ENCODE measurements at places on chromosomes 6 and 20. TPM values are rescaled to one million over a fixed set of nuclear protein-coding genes. Genes with fewer than 3 reads are reported as not detected.

Gene PRSS35
- not detected for total RNA-seq

Gene PRR18
- total RNA-seq, result not detected

Gene PROKR2
- not detected for total RNA-seq

Gene COL11A2
- total RNA-seq, result 0.56 TPM

Gene RSPO3
- not detected for total RNA-seq

Gene BCAS4
- total RNA-seq, result 7.2 TPM

Gene ANKRD66
- total RNA-seq, result not detected

Gene POPDC3
- not detected for total RNA-seq

Gene OR2J2
- not detected for total RNA-seq

Gene GABRR2
- 1.0 TPM for total RNA-seq

Gene TRDN
- not detected for total RNA-seq

Gene OPRL1
- total RNA-seq, result 0.28 TPM

Gene PLCB1
- total RNA-seq, result 1.9 TPM

Gene TFAP2B
- not detected for total RNA-seq

Gene THEMIS
- 14.3 TPM for total RNA-seq

Gene DDX39B
- 720 TPM for total RNA-seq

Gene GSTA1
- total RNA-seq, result not detected

DNA sequence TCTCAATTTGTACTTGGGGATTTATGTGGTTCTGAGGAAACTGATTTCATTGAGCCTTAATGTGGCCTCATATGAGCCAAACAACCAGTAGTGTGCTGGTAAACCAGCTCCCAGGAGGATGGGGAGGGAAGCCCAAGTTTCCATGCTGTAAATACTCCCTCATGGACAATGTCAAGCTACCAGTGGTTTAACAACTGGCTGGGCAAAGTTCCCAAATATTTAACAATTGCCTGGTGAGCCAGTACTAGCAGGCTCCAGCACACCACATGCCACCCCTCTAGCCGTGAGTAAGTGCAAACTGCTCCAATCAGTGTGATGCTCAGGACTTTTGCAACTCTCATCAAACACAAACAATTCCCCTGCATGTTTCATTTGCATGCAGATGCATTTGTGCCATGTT is 19.2 kb upstream of the CDKN1A start:
- no peak overlapping the region for H3K27ac ChIP-seq
- H3K4me3 ChIP-seq, result no peak overlapping the region
- H3K4me1 ChIP-seq, result peaks cover 20% of the 10 kb centered on the region
- H3K36me3 ChIP-seq, result no peaks in the 10 kb centered on the region

GRCh38 chr6:22372922-22373321 is 76.1 kb upstream of the PRL start:
- H3K27me3 ChIP-seq, result no peaks in the 10 kb centered on the region
- no peaks in the 10 kb centered on the region for H3K4me1 ChIP-seq
- no peak overlapping the region for H3K27ac ChIP-seq
- no peak overlapping the region for H3K4me3 ChIP-seq

DNA sequence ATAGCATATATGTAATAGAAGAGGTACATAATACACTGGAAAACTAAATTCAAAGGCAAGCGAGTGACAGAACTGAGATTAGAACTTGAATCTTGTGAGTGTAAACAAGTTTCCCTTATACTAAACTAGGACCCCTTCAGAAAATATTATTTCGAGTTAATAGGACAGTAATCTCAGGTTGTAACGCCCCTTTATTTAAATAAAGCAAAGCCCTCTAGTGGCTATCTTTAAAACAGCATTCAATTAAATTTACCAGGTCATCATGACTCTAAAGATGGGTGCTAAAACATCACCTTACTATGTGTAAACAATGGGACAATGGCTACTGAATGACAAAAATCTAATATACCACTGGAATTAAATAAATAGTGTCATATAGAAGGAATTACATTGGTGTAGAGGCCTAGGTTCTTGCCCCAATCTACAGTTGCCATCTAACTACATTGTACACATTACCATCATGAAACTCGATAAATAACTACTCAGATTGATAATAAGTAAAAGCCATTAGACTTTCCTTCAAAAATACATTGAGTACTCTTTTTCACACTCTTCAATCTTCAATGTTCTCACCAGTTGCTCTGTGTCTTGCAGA is 255.4 kb upstream of the IRAK1BP1 start:
- no peaks in the 10 kb centered on the region for H3K36me3 ChIP-seq
- no peak overlapping the region for H3K27ac ChIP-seq
- no peak overlapping the region for H3K4me3 ChIP-seq
- no peaks in the 10 kb centered on the region for H3K27me3 ChIP-seq

- H3K4me3 ChIP-seq, result no peak overlapping the region
- H3K4me1 ChIP-seq, result peaks cover 35% of the 10 kb centered on the region
- DNase-seq, result no peak
- no peak overlapping the region for H3K27ac ChIP-seq
These were observed 8.5 kb downstream of the HM13 start for GRCh38 chr20:31522731-31523130.

- no peak overlapping the region for H3K4me3 ChIP-seq
- H3K4me1 ChIP-seq, result no peaks in the 10 kb centered on the region
These were observed 3.0 kb upstream of the SEMG2 start for GRCh38 chr20:45218124-45218523.

- no peak for DNase-seq
- no peaks in the 10 kb centered on the region for H3K27me3 ChIP-seq
- no peaks in the 10 kb centered on the region for H3K36me3 ChIP-seq
These were observed 151.1 kb downstream of the KHDC1L start for GRCh38 chr6:73074175-73074574.

DNA sequence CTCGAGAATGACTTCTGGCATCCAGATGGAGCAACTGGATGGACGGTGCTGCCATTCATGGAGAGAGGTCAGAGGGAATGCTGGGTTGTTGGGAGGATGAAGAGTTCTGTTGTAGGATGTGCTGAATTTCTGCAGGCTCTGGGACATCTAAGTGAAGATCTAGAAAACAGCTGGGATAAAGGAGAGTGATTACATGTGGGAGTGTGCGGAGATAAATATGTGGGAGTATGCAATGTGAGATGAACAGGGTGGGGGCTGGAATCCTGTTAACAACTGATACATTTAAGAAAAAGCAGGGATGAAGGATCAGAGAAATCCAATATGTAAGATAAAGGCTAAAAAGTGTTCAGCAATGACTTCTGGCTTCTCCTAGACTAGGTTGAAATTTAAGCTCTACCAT is 43.1 kb downstream of the FAXC start:
- DNase-seq, result no peak
- no peaks in the 10 kb centered on the region for H3K36me3 ChIP-seq
- H3K27ac ChIP-seq, result no peak overlapping the region
- H3K27me3 ChIP-seq, result peaks cover 2% of the 10 kb centered on the region
- H3K4me3 ChIP-seq, result no peak overlapping the region
- no peaks in the 10 kb centered on the region for H3K4me1 ChIP-seq

DNA sequence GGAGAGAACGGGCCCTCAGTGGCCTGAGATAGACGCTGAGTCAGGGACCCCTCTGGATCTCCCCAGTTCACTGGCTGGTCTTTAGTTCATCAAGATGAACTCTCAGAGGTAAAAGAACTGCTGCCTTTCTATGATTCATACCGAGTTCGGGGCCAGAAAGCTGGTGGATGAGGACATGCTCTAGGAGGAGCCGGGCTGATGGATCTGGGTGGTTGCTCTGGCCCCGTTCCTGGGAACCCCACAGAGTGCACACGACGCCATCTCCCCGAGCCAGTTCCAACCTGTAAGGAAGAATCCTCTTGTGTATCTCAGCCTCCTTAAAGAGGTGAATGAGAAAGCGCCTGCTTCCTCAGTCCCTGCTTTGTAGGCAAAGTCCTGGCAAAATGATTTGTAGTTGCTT is 142.6 kb upstream of the PDE10A start:
- H3K4me3 ChIP-seq, result no peak overlapping the region
- H3K4me1 ChIP-seq, result no peaks in the 10 kb centered on the region
- H3K27me3 ChIP-seq, result peaks cover 19% of the 10 kb centered on the region
- H3K36me3 ChIP-seq, result no peaks in the 10 kb centered on the region
- DNase-seq, result no peak

- H3K27ac ChIP-seq, result no peak overlapping the region
- H3K36me3 ChIP-seq, result no peaks in the 10 kb centered on the region
- no peak overlapping the region for H3K4me3 ChIP-seq
- no peak for DNase-seq
- H3K27me3 ChIP-seq, result no peaks in the 10 kb centered on the region
These were observed 256.7 kb upstream of the CNR1 start for GRCh38 chr6:88422831-88423230.

GRCh38 chr6:170375661-170376060 is 69.1 kb downstream of the FAM120B start:
- no peaks in the 10 kb centered on the region for H3K27me3 ChIP-seq
- H3K4me1 ChIP-seq, result peaks cover 9% of the 10 kb centered on the region
- peaks cover 9% of the 10 kb centered on the region for H3K36me3 ChIP-seq
- no peak for DNase-seq
- no peak overlapping the region for H3K4me3 ChIP-seq

DNA sequence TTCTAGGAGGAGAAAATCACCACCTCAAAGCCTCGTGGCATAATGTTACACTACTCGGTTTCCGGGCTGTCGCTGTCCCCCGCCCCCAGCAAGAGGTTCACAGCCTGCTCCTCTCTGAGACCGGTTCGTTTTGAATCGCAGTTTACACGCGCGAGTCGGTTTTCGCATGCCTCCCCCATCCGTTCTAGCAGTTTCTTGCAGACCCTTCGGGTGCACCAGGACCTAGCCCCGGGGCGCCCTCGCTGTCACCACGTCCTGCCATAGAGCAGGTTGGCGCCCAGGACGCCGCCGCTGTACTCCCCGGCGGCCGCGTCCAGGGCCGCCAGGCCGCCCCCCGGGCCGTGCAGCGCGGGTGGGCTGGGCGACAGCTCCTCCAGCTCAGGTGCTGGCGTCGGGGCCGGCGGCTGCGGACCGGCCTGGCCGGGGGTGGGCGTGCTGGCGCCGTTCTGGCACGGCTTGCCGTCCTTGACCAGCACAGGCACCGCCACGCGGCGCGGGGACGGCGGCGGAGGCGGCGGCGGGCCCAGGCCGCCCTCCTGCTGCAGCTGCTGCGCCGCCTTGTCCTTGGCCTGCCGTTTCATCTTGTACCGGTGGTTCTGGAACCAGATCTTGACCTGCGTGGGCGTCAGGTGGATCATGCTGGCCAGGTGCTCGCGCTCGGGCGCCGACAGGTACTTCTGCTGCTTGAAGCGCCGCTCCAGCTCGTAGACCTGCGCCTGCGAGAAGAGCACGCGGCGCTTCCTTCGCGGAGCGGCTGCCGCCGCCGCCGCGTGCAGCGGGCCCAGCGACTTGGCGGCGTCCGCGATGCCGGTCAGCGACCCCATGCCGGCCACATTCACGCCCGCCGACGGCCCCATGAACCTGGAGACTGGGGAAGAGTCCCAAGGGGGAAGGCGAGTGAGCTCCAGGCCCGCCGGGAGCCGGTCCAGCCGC is 1.4 kb downstream of the NKX2-4 start:
- peak; percentile 84 for DNase-seq
- H3K4me3 ChIP-seq, result peak overlapping the region; percentile 71

GRCh38 chr6:53359843-53360092 is 11.0 kb upstream of the ELOVL5 start:
- peaks cover 39% of the 10 kb centered on the region for H3K4me1 ChIP-seq
- no peaks in the 10 kb centered on the region for H3K36me3 ChIP-seq
- peaks cover under 1% of the 10 kb centered on the region for H3K27me3 ChIP-seq
- no peak for DNase-seq
- peak overlapping the region; percentile 100 for H3K27ac ChIP-seq

GRCh38 chr20:24686156-24686555 is 216.7 kb downstream of the SYNDIG1 start:
- no peaks in the 10 kb centered on the region for H3K4me1 ChIP-seq
- H3K4me3 ChIP-seq, result no peak overlapping the region
- peaks cover 8% of the 10 kb centered on the region for H3K27me3 ChIP-seq
- no peaks in the 10 kb centered on the region for H3K36me3 ChIP-seq
- DNase-seq, result no peak
- H3K27ac ChIP-seq, result no peak overlapping the region

GRCh38 chr6:53889365-53889764 is 94.6 kb downstream of the LRRC1 start:
- no peaks in the 10 kb centered on the region for H3K36me3 ChIP-seq
- H3K27ac ChIP-seq, result no peak overlapping the region
- peaks cover 3% of the 10 kb centered on the region for H3K4me1 ChIP-seq

DNA sequence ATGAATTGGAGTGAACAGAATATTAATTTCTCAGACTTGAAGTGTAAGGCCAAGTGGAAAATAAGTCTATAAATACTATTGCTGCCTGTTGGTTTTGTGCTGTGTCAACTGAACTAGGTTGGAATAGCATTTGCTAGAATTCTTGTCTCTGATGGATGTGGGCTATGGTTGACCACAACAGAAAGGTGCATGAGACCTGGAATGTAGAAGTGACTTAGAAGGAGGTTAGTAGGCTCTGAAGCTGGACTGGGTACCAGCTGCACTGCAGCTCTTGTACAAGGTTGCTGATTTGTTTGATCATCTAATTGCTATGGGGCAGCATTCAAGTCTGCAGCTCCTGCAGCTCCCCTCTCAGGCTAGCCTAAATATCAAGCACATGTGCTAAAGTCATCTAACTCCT is 479.0 kb upstream of the NRSN1 start:
- no peaks in the 10 kb centered on the region for H3K27me3 ChIP-seq
- no peak overlapping the region for H3K27ac ChIP-seq
- no peaks in the 10 kb centered on the region for H3K4me1 ChIP-seq
- no peak for DNase-seq
- H3K4me3 ChIP-seq, result no peak overlapping the region

DNA sequence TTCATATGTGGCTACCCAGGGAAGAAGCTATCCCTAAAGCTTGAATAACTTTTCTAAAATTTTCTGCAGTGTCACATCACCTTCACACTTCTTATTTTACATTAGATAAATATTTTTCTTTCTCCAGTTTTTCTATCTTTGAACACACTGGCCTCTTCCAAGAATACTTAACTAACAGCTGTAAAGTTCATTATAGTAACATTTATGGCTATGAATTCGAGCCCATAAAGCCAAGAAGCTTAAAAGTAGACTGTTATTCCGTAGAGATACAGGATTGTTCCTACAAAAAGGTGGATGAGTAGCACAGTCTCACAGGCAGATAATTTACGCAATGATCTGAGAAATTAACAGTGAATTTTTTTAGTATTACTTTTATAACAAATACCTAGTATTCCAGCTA is 55.7 kb upstream of the BMP5 start:
- H3K27ac ChIP-seq, result no peak overlapping the region
- no peak overlapping the region for H3K4me3 ChIP-seq
- DNase-seq, result no peak
- H3K27me3 ChIP-seq, result no peaks in the 10 kb centered on the region
- no peaks in the 10 kb centered on the region for H3K4me1 ChIP-seq

Data from activated CD4-positive, alpha-beta T cell treated with anti-CD3 and anti-CD28 coated beads, Interleukin-2, amount 10 ng/mL, durations not matched to agents 24 days and 14 days (primary cell).